ENCODE measurements at places on chromosomes 4 and X.

DNA sequence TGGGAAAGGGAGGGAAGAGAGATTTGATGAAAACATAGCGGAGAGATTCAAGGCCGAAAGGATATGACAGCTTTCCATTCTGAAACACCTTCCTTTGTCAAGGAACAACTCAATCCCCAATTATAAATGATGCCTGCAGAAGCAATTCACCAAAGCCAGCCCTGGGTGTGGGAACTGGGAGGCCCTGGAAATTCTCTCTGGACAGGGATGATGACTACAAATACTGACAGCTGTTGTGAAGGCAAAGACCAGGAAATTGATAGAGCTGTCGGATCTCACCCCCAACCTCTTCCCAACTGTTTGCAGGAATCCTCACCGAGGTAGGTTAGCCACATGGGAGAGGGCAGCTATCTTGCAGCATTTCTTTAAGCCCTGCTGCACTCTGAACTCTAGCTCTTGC, 54.3 kb downstream of the CCDC149 start:
- no peak for DNase-seq

- no peak for DNase-seq
Measured at GRCh38 chrX:12467321-12467720, 323.9 kb upstream of the PRPS2 start.

DNA sequence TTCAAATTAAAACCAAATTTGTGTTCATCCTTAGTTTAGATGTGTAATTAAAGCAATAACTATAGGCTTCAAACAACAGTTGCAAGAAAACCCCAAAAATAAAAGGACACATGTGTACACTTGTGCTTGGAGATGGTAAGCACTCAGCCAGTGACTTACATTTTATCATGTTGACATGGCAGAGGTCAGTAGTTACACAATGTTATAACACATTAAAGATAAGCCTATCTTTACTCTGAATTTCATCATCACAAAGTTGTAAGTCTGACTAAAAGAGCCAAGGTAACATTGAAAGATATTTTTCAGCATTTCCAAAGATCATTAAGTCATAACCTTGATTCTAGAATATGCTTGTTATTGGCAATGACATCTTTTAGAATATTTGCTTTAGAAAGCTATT, 98.5 kb upstream of the PNPLA4 start:
- DNase-seq, result no peak

DNA sequence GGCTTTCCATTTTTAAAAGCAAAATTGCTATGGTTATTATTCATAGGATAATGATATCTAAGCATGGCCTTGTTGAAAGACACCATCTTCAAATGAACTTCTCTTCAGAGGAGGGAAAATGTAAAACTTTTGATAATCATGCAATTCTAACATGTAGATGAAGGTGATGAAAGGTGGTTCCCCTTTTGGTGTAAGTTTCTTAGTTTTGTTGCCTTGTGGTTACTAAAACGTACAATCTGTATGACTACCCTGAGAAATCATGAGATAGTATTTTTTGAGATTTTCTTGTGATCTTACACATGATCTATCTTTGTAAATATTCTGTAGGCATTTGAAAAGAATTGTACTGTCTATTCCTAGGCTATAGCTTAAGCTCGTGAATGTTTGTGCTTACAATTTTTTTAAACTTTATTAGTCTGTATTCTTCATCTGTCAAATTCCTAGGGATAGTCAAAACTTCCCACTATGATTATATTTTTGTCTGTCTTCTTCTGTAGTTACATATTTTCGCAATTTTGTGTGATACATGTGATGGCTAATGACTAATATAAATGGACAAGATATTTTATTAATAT, 47.5 kb downstream of the PTPN13 start:
- DNase-seq, result no peak

DNA sequence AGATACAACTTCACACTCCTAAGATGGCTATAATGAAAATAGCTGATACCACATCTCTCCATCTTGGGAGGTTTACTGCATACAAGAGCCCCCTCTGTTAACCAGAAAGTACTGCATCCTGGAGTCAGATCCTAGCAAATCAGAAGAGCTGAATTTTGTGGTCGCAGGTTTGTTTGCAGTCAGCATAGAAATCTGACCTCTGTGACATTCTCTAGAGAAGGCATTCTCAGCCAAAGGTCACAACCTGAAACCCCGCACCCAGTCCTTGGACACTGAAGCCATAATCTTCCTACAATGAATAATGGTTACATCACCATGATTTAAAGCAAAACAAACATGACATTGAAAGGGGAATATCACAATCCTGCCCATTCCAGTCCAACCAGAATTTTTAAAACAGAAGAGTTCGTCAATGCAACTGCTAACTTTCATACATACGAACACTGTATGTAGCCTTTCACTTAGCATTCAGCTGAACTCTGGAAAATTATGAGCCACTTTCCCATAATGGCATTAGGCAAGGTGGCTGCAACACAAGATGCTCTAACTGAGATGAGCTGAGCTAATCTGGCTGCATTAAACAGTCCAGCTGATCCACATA, 17.6 kb downstream of the HS6ST2 start:
- no peak for DNase-seq

DNA sequence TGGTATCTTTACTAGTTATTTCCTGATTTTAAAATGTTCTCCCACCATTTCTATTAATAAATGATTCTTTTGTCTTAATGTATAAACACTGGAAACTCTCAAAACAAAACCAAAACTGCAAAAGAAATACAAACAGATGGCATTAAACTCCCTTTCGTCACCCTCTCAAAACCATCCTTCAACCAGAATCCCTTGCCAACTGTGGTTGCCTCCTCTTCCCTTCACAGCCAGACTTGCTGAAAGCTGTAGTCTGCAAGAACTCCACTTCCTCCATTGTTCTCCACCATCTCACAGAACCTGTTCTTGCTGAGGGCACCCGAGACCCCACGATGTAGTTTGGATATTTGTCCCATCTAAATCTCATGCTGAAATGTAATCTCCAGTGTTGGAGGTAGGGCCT, 96.5 kb downstream of the WWC2 start:
- no peak for DNase-seq

DNA sequence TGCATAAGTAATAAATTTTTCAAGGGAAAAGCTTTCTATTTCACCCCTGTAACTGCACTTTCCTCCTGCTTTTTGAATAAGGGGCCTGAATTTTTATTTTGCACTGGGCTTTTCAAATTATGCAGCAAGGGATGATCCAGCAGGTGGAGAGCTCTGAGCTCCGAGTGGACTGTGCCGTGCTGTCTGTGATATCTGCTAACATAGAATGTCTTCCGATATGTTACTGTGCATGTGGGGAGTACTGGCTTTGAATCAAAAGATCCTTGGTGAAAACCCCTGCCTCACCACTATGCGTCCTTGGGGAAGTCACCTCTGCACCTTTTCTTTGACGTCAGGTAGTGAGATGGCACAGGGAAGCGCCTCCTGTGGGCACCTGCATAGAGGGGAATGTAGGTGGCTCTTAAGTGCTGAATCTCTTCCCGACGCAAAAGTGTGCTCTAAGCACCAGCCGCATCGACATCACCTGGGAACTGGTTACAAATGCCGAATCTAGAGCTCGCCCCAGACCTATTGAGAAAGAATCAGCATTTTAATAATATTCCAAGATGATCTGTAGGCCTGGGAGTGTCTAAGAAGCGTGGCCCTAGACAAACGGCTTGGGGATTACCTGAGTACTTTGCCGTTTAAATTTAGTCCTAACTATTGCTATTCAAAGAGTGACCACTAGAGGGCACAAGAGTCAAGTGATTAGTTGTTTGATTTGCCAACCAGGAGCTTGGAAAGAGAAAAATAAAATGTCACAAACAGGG, 19.2 kb upstream of the WFS1 start:
- no peak for DNase-seq

DNA sequence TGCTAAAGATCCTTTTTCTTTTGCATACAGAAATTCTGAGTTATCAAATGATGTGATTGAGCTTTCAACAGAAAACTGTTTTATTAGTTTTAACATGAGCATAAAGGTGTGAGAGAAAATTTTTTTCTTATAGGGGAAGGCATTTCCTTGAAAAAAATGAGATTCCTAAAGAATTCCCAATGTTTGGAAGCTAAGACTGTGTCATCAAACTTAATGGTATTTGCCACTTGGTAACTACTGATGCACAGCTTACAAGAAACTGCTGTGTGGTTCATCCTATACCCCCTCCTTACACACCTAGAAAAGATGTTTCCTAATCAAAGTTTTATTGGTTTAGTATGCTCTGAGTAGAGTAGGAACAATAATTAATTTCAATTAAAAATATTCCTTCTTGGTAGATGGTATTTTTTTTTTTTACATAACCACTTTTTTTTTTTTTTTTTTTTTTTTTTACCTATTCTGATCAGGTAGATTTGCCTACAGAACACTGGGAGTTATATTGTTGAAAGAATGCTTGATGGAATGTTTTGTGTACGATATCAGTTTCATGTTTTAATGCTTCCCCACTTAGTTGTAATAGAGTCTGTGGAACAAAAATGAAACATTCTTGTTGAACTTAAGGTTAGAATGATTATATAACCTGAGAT, 6.0 kb downstream of the PTPN13 start:
- no peak for DNase-seq

DNA sequence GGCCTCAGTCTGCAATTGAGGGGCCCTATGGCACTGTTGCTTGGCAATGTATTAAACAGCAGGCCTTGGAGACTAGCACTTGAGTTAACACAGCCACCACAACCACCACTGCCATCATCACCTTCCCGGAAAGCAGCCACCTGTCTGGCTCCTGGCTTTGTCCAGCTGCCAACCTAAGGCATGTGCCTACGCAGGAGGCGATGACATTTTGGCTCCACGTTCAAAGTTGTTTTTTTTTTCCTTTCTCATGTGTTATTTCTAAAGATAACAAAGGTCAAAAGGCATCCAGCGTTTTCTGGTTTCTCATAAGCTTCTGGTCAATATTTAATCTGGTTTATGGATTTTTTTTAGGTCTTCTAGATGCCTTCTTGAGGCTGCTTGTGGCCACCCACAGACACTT, 7.5 kb downstream of the CLDN2 start:
- no peak for DNase-seq

DNA sequence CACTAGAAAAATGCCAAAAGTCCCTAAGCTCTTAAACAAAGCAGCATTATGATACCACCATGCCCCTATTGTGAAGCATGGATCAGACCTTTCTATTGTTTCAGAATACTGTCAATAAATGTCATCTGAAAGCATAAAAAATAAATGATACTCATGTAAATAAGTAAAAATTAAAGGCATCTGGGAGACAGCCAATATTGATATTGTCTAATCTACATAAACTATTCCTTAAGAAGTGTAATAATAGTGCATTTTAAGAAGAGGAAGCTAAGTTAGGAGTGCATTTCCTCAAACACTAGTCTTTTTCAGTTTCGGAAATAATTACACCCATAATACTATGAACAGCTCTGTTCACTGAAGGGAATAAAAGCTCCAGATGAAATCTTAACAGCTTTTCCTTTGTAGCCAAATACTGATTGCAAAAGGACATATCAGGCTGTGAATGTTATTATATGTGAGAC, 181.6 kb downstream of the SPOCK3 start:
- no peak for DNase-seq

DNA sequence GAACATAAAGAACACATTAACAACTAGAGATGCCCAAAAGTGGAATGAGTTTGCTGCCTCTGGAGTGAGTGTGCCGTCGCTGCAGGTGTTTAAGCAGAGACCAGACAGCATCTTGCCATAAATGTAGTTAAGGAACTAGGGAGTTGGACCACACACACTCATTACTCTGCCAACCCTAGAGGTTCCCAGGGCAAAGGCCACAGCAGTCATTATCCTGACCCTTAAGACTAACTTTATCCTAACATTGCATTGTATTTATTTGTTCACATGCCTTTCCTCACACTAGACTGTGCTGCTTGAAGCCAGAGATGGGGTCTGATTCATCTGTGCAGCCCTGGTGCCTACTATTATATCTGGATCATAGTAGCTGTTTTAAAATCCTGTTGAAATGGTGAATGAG, 16.9 kb upstream of the PLA2G12A start:
- no peak for DNase-seq

- no peak for DNase-seq
Measured at GRCh38 chr4:107837317-107837716, 12.6 kb downstream of the SGMS2 start.

GRCh38 chr4:128379860-128380259, 92.2 kb upstream of the PGRMC2 start:
- DNase-seq, result no peak

DNA sequence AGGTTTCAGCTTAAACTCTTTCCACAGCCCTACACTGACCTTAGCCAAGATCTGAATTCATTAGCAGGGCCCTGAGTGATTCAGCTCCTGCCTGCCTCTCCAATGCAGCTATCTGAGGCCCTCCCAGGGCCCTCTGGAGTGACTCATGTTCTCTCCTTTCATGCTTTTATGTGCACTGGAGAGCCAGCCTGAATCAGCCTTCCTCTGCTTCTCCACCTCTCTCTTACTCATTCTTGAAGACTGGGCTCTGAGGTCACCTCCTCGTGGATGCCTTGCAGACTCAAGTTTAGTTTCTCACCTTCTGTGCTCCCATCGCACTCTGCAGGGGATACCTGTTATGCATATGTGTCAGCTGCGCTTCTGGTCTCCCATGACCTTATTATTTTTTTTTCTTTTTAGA, 3.1 kb upstream of the OCIAD2 start:
- no peak for DNase-seq

DNA sequence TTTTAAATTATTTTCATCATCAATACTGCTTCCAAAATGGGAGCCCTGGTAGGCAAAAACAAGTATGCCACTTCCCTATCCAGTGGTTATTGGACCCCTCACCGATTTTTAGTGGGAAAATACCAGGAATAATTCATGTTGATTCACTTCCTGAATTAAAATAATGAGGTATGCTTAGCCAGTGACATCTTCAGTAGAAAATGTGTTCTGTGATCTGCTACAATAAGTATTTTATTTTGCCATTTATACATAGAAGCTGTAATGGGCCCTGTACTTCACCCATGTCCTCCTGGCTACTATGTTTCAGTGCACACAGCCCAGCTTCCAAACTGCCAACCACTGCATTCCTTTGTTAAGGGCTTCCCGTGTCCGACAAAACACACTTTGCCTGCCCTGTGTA, 41.0 kb upstream of the KLHL34 start:
- DNase-seq, result no peak

GRCh38 chr4:171719691-171720090, 93.5 kb upstream of the GALNTL6 start:
- no peak for DNase-seq
